ENCODE measurements at places on chromosomes 13 and 19.
A peak's percentile ranks its signal among the peaks of the same experiment; 100 is the strongest.

DNA sequence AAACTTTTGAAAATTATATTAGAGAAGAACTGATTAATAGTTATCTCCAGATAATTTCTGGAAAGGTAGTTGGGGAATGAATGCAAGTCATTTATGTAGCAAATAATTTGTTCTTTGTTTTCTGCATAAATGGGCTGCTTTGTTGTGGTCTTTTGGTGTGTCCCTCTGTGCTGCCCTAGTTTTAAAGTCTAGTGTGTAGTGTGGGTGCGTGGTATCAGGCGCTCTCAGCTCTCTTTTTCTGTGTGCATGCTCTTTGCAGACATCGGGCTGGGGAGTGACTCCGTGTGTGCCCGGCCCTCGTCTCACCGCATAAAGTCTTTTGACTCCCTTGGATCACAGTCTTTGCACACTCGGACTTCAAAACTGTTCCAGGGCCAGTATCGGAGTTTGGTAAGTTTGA lies 94.5 kb downstream of the ARHGEF7 start:
- DNase-seq = no peak

DNA sequence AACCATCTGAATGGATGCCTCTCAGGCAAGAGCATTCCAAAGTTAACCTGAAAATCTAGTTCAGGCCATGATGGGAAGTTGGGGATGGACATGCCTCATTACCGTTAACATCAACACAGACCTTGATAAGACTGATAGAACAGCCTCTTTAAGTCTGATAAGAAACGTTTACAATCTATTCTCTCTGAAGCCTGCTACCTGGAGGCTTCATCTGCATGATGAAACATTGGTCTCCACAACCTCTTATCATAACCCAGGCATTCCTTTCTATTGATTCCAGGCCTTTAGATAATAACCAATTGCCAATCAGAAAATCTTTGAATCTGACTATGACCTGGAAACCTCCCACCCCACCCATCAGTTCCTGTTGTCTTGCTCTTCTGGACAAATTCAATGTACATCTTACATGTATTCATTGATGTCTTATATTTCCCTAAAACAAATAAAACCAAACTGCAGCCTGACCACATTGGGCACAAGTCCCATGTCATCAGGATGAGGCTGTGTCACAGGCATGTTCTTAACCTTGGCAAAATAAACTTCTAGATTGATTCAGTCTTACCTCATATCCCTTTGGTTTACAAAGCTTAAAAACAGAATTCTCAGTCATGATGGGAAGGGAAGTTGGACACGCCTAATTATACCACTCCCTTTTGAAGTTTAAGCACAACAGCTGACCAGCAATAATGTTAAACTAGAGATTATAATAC lies 843.8 kb upstream of the SPRY2 start:
- no peak for DNase-seq

- no peak for DNase-seq
These were observed 3.2 kb downstream of the GPR108 start for GRCh38 chr19:6734096-6734696.

- no peak for DNase-seq
These were observed 140.1 kb upstream of the FRY start for GRCh38 chr13:31891472-31891871.

DNA sequence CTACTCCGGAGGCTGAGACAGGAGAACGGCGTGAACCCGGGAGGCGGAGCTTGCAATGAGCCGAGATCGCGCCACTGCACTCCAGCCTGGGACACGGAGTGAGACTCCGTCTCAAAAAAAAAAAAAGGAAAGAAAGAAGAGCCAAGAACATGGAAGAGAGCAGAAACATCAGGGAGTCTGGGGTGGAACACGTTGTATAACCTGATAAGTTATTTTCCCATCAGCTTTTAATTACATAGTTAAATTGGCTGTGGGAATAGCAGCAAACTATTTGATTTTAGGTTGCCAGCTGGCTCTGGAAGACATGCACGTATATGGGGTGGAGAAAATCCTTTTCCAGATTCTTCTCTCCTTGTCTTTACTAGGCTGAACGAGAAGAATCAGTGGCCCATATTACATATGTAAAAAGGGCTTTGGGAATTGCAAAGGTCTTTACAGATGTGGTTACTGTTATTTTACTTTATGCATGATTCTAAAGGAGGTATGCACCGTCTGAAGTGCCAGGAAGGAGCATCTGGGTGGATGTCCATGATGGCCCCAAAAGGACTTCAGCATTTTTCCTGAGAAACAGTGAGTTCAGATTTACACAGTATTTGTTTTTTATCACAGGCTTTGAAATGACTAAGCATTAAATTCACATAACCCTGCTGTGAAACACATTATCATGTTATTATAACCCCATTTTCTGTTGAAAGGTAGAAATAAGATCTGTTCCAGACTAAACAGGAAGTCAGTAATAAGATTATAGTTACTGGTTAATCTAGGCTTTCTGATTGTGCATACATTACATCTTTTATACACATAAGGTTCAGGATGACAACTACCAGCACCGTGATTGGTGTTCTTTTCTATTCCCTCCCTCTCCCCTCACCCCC lies 4.6 kb upstream of the NAA16 start:
- DNase-seq = no peak

- no peak for DNase-seq
These were observed 27.5 kb upstream of the TFDP1 start for GRCh38 chr13:113557013-113557412.

- DNase-seq = no peak
These were observed 11.6 kb downstream of the MAP4K1 start for GRCh38 chr19:38606131-38606530.

- no peak for DNase-seq
These were observed 19.0 kb downstream of the KCTD15 start for GRCh38 chr19:33815380-33816340.

GRCh38 chr13:77891041-77891440 lies 27.6 kb downstream of the EDNRB start:
- no peak for DNase-seq

- DNase-seq = no peak
These were observed 44.7 kb upstream of the SIAH3 start for GRCh38 chr13:45896285-45896684.

DNA sequence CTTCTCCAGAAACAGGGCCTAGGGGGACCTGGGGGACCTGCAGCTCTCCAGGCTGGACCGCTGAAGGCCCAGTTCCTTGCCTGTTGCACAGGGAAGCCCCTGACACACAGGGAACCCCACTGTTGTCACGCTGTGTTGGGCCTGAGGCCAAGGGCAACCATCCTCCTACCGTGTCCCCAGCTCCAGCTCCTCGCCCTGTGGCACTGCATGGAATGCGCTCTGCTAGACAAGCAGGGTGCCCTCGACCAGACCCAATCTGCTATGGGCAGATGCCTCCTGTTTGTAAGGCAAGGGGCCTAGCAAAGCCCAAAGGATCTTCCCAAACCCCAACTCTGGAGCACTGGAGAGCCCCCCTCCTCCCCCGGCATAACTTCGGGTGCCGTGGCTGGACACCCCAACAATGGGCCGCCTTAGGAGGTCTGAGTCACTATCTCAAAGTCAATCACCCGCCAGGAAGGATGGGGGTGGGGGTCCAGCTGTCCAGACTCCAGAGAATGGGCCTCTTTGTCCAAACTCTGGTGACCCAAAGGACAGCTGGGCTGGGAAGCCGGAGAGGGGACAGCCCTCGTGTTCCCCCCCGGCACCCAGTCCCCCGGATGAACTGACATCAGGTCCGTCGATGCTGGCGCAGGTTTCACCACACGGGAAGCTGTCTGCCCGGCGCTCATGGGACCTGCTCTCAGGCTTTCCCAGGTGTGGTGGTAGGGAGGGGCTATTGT lies 3.7 kb downstream of the BRSK1 start:
- no peak for DNase-seq

DNA sequence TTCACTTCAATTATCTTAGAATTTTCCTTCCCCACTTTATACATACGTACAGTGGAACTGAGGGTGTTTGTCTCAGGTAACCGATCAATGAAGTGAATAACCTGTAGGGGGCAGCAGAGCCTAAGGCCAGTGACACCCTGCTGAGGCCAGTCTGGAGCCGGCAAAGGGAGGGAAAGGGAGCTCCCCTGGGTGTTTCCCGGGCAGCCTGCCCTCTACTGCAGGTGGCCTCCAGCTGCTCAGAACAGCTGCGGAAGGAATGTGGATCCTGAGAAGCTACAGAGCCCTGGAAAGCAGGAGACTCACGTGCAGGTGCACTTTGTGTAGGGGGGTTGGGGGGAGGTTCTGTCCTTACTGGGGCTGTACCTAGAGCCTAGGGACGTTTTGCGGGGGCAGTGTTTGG lies 832 bp upstream of the ZNF491 start:
- DNase-seq = peak; percentile 70
